Prostate gland (tissue), 2 donors: ENCODE measurements at places on chromosomes 13 and 19.
A peak's percentile ranks its signal among the peaks of the same experiment; 100 is the strongest.

DNA sequence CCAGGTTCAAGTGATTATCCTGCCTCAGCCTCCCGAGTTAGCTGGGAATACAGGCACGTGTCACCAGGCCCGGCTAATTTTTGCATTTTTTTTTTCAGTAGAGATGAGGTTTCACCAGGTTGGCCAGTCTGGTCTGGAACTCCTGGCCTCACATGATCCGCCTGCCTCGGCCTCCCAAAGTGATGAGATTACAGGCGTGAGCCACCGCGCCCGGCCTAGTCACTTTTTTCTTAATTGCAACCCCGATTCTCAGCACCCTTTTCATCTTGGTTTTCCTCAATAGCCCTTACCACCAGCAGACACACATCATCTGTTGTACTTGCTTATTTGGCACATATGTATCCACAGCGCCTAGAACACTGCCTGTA is 550 bp upstream of the GPI start:
- no peak for DNase-seq

DNA sequence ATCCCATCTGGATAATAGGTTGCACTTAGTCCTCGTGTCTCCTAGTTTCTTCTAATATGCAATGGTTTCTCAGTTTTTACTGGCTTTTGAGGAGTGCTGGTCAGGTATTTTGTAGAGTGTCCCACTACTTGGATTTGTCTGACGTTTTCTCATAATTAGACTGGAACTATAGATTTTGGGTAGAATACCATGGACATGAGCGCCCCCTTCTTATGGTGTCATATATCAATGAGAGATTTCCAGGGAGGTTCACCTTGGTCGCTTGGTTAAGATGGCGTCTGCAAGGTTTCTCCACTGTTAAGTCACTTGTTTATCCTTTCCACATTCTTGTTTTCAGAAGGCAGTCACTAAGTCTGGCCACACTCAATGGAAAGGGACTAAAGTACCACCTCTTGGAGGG is 6.7 kb downstream of the SOHLH2 start:
- no peak for DNase-seq

DNA sequence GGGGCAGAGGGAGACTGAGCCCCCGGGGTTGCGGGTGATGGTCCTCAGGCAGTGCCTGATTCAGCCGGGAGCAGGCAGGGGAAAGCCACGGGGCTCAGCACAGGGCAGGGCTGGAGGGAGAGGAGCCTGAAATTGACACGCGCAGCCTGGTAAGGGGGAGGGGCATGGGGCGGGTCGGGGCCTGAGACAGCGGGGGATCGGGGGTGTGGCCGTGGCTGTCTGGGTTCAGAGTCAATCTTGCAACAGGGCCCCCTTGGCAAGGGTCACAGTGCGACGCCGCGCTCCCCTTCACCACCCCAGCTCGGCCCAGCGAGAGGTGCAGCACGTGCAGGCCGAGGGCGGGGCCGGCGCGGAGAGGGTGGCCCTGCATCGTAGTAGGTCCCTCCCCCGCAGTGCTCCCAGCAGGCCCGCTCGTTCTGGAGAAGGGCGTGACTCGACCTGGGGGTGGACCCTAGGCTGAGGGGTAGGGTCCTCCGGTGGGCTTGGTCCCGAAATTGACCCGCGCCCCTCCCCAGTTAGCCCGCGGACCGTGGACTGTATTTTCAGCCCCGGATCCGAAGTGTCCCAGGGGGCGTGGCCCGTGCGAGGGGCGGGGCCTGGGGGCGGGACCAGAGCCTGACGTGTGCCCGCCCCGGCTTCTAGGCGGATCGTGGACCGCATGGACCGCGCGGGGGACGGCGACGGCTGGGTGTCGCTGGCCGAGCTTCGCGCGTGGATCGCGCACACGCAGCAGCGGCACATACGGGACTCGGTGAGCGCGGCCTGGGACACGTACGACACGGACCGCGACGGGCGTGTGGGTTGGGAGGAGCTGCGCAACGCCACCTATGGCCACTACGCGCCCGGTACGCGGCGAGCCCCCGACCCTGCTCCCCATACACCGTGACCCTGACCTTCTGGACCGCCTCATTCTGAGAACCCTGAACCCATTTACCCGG is 6.0 kb downstream of the RCN3 start:
- peak; percentile 55 for DNase-seq

GRCh38 chr19:47749326-47749725 is 4.0 kb downstream of the NOP53 start:
- no peak for DNase-seq

DNA sequence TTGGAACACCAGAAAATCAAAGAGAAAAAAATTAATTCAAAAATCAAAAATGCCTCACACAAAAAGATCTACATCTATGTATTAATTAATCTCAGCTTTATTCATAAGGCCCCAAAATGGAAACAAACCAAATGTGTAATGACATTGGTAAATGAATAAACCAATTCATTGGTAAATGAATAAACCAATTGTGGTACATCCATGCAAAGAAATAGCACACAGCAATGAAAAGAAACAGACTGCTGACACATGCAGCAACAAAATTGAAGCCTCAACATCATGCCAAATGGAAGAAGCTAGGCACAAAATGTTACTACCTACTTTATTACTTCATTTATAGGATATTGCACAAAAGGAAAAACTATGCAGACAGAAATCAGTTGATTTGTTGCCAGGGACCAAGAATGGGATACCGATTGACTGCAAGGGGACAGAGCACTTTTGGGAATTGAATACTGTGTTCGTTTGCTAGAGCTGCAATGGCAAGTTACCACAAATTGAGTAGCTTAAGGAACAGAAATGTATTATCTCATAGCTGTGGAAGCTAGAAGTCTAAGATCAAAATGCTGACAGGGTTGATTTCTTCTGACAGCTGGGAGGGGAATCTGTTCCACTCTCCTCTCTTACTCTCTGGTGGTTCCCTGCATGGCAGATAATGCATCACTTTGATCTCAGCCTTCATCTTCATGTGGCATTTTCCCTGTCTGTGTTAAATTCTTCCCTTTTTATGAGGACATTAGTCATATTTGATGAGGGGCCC is 252.8 kb downstream of the RFC3 start:
- no peak for DNase-seq

DNA sequence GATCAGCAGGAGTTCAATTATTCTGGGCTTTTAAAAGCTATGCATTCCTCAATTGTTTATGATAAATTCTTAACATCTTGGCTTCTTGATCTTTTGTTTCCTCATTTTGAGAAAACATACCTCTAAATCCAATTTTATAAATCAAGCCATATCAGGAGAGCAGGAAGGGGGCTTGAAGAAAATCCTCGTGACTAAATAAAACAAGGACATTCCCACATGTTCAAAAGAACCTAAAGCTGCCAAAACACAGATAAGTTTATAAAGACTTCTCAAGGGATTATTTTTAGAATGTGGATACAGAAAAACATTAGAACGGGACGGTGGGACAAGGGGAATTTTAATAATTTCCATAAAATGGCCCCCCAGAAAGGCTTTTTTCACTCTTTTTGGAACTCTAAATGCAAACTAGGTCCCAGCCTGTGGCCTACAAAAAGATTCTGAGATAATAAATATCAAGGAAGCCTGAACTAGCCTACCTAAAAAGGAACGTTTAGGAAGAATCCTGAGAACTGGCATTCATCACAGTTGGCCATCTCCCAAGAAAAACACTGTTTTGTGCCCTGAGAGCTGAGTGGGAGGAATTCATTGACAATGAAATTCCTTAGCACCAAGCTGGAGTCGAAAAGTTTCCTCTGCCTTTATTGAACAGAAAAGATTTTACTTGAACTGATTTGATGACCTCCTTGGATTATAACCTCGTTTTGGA is 30.1 kb downstream of the ZAR1L start:
- peak; percentile 61 for DNase-seq

GRCh38 chr19:12912571-12912970 is 6.5 kb downstream of the SYCE2 start:
- no peak for DNase-seq

- no peak for DNase-seq
Observed at GRCh38 chr19:825897-826644, 1.6 kb upstream of the AZU1 start.

DNA sequence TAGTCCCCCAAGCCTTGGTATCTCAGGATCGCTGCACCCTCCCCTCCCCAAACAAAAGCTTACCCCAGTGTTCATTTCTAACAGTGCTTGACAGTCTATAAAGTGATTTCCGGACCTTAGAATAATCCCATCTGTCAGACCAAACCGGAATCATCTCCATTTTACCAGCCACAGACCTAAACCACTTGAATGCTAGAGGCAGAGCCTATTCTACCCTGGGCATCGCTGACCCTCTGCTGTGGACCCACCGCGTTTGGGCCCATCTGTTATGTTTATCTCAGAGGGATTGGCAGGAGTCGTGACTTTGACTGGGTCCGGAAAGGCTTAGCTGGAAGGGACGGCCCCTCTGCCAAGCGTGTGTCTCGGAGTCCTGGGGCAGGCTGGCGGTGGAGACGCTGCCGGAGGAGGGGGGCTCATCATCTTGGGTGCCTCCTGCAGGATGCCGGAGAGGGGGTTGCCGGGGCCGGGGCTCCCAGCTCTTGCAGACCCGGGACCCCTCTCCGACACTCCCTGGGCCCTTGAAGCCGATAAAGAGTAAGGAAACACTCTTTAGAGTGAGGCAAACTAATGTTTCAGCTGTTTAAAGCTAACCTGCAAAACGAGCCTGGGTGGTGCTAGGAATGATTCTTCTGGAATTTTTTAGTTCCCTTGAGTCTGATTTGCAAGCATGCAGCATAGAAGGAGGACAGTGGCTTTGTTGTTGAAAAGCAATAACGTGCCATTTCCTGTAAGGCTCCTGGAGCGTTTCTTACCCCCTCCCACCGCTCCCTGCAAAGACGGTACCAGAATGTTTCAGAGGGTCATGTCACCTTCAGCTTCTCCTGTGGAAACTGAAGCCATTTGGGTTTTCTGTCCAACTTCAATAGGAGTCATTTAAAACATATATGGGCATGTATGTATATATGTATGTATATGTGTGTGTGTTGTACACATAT is 1.3 kb downstream of the SLC25A42 start:
- no peak for DNase-seq

GRCh38 chr19:8393871-8394250 is 3.7 kb downstream of the RAB11B start:
- DNase-seq = no peak

- DNase-seq = no peak
Observed at GRCh38 chr19:50794876-50795663, 4.9 kb downstream of the ACP4 start.

GRCh38 chr13:65260946-65261891 is 1968.9 kb downstream of the PCDH9 start:
- no peak for DNase-seq

GRCh38 chr13:72295153-72295552 is 428.1 kb upstream of the DACH1 start:
- no peak for DNase-seq

DNA sequence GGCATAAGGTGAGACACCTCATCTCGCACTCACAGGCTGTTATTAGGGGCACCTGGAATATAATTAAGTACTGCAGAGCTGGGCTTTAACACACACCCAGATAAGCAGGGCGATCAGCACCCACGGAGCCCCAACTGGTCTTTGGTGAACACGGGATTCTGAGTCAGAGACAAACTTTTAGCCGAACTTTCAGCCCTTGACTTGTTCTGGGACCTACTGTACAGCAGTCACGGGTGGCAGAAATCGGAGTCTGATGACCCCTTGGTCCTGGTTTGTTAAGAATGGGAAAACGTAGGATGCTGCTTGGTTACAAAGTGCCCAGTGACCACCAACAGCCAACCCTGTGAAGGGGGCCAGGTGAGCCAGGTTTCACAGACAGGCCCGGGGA is 9.0 kb downstream of the SH3GL1 start:
- no peak for DNase-seq

GRCh38 chr13:20272588-20273171 is 40.6 kb upstream of the GJB6 start:
- DNase-seq = no peak

DNA sequence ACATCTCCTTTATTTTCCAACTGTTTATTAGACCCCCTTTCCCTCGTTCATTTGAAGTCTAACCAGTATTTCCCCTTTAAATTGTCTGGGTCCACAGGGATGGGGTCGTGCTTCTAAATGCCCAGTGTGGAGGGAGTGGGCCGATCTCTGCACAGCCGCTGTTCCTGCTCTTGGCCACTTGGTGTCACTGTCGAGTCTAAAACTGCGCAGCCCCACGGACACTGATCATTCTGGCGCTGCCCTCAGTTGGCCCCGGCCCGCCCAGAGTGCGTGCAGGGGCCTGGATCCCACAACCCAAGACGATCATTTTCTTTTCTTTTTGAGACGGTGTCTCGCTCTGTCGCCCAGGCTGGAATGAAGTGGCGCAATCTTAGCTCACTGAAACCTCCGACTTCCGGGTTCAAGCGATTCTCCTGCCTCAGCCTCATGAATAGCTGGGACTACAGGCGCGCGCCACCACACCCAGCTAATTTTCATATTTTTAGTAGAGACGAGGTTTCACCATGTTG is 12.0 kb downstream of the WDR88 start:
- DNase-seq = peak; percentile 43
